ENCODE measurements at places on chromosomes 5 and 9. TPM values are rescaled to one million over a fixed set of nuclear protein-coding genes. Genes with fewer than 3 reads are reported as not detected.

RLN1 gene
- not detected for total RNA-seq

LCN15 gene
- total RNA-seq: 0.05 TPM

GRCh38 chr5:122442938-122443337 is 130.9 kb downstream of the SNCAIP start:
- no peak for DNase-seq

- DNase-seq: peak; percentile 28
Measured at GRCh38 chr9:119009249-119009648, 360.0 kb downstream of the BRINP1 start.

DNA sequence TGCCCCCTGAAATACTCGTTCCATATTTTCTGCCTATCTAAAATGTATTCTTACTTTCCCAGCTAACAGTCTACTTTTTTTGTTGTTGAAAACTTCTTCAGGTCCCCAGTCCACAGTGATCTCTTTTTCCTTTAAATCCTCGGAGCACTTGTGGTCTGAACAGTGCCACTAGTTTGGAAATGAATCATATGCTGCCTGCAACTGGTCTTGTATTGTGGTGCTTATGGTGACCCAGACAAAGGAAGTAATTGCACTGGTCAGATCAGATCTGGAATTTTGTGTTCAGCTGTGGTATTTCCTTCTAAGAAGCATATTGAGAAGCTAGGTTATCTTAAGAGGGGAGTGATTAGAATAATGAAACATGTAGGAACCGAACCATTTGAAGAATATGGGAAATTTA is 2.9 kb downstream of the UNC13B start:
- no peak for DNase-seq

- DNase-seq: no peak
Measured at GRCh38 chr5:95725937-95726810, 5.0 kb upstream of the RHOBTB3 start.

- DNase-seq: no peak
Measured at GRCh38 chr5:17316970-17317459, 99.6 kb downstream of the BASP1 start.
